ENCODE measurements at places on chromosomes 2 and 18. TPM values are rescaled to one million over a fixed set of nuclear protein-coding genes. Genes with fewer than 3 reads are reported as not detected.

The LRRTM4 gene
- not detected for total RNA-seq

The RANBP2 gene
- 33.0 TPM for total RNA-seq

The C2orf78 gene
- not detected for total RNA-seq

The PLA2R1 gene
- total RNA-seq = 4.5 TPM

The RAPGEF4 gene
- total RNA-seq = 1.8 TPM

The KCNJ3 gene
- not detected for total RNA-seq

The LRATD1 gene
- 8.1 TPM for total RNA-seq

The NYAP2 gene
- total RNA-seq = not detected
